Endothelial cell (in vitro differentiated cells): ENCODE measurements at places on chromosomes 5 and 9.

- peaks cover 10% of the 10 kb centered on the region for H3K4me1 ChIP-seq
- H3K27me3 ChIP-seq, result peaks cover 9% of the 10 kb centered on the region
- no peak overlapping the region for H3K4me3 ChIP-seq
- DNase-seq, result no peak
- H3K36me3 ChIP-seq, result no peaks in the 10 kb centered on the region
- H3K27ac ChIP-seq, result no peak overlapping the region
These were observed 7.5 kb downstream of the WWC1 start for GRCh38 chr5:168298949-168299348.

GRCh38 chr5:145803112-145804004 lies 31.8 kb downstream of the PRELID2 start:
- peaks cover 14% of the 10 kb centered on the region for H3K4me1 ChIP-seq
- H3K27ac ChIP-seq, result no peak overlapping the region
- H3K27me3 ChIP-seq, result no peaks in the 10 kb centered on the region

GRCh38 chr5:10563945-10564837 lies at the start of gene ANKRD33B:
ANKRD33B (plus strand) TSS chr5:10564070; CDS start chr5:10564468, 398 bp downstream.
- H3K4me3 ChIP-seq, result peak within 1 kb of the TSS; percentile 90
- peaks cover 17% of the 10 kb centered on the region for H3K27me3 ChIP-seq
- H3K36me3 ChIP-seq, result no peaks in the 10 kb centered on the region
- peak; percentile 64 for DNase-seq

DNA sequence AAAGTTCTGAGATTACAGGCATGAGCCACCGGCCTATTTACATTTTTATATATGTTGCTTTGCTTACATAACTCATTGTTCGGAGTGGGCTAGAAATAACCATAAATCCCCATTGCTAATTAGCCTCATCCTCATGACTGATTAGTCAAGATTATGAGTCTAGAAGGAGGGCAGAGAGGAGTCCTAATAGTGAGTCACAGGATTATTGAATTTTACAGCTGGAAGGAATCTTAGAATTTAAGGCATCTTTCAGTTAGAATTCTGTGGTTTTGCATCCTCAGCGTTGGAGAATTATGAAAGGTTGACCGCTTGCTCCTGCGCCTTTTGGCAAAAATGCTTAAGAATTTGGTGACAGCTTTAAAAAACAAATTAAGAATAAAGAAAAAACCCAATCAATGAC lies 2.6 kb upstream of the PBX3 start:
- peaks cover 3% of the 10 kb centered on the region for H3K4me1 ChIP-seq
- no peak for DNase-seq
- H3K4me3 ChIP-seq, result peak overlapping the region; percentile 19
- H3K27ac ChIP-seq, result peak overlapping the region; percentile 20

GRCh38 chr9:8382777-8383527 lies 583.4 kb upstream of the DMAC1 start:
- H3K27me3 ChIP-seq, result no peaks in the 10 kb centered on the region
- H3K4me1 ChIP-seq, result no peaks in the 10 kb centered on the region
- no peaks in the 10 kb centered on the region for H3K36me3 ChIP-seq
- no peak overlapping the region for H3K4me3 ChIP-seq
- no peak overlapping the region for H3K27ac ChIP-seq

DNA sequence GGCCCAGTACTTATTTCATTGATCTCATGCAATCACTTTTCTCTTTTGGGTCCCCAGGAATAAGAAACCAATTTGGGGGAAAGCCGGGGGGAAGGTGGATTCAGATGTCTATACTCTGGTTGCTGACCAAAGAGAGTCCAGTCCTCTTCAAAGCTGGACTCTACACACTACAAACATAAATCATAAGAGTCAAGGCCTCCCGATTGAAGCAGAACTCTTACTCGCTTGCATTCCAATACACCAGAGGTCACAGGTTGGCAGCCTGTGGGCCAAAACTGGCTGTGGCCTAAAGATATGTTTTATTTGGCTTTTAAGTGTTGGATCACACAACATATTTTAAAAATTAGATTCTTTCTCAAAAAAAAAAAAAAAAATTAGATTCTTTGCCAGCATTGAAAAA lies 311.4 kb upstream of the MSX2 start:
- H3K27me3 ChIP-seq, result no peaks in the 10 kb centered on the region
- H3K27ac ChIP-seq, result no peak overlapping the region

DNA sequence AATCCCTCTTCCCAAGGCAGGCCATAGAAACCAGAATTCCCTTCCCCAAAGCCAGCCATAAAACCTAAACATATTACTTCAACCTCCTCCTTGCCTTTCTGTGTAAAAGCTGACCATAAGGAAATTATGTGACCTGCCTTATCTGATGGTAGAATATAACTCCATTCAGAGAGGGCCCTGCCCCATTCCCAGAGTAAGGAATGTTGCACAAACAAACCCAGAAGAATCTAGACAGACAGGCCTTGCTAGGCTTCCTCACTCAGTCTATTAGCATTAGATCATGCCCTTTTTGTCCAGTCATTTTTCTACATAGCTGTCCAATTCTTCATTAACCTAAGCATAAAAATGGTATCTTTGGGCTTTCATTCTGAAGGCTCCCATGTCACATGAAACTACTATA lies 17.8 kb upstream of the IFNB1 start:
- DNase-seq, result no peak
- peaks cover 18% of the 10 kb centered on the region for H3K4me1 ChIP-seq
- no peaks in the 10 kb centered on the region for H3K36me3 ChIP-seq
- H3K4me3 ChIP-seq, result no peak overlapping the region
- H3K27me3 ChIP-seq, result no peaks in the 10 kb centered on the region

- peak overlapping the region; percentile 13 for H3K27ac ChIP-seq
- H3K27me3 ChIP-seq, result no peaks in the 10 kb centered on the region
- peaks cover 9% of the 10 kb centered on the region for H3K36me3 ChIP-seq
- no peak overlapping the region for H3K4me3 ChIP-seq
These were observed 69.0 kb downstream of the MTAP start for GRCh38 chr9:21871256-21871975.

- H3K27me3 ChIP-seq, result peaks cover 2% of the 10 kb centered on the region
- DNase-seq, result no peak
- no peak overlapping the region for H3K27ac ChIP-seq
- no peak overlapping the region for H3K4me3 ChIP-seq
- H3K36me3 ChIP-seq, result peaks cover 15% of the 10 kb centered on the region
These were observed 71.0 kb downstream of the SSBP2 start for GRCh38 chr5:81679885-81680284.

- H3K36me3 ChIP-seq, result no peaks in the 10 kb centered on the region
- H3K4me1 ChIP-seq, result peaks cover 12% of the 10 kb centered on the region
- no peak for DNase-seq
- no peak overlapping the region for H3K27ac ChIP-seq
- H3K27me3 ChIP-seq, result no peaks in the 10 kb centered on the region
- H3K4me3 ChIP-seq, result no peak overlapping the region
These were observed 39.5 kb downstream of the ADAMTS12 start for GRCh38 chr5:33852319-33852718.

DNA sequence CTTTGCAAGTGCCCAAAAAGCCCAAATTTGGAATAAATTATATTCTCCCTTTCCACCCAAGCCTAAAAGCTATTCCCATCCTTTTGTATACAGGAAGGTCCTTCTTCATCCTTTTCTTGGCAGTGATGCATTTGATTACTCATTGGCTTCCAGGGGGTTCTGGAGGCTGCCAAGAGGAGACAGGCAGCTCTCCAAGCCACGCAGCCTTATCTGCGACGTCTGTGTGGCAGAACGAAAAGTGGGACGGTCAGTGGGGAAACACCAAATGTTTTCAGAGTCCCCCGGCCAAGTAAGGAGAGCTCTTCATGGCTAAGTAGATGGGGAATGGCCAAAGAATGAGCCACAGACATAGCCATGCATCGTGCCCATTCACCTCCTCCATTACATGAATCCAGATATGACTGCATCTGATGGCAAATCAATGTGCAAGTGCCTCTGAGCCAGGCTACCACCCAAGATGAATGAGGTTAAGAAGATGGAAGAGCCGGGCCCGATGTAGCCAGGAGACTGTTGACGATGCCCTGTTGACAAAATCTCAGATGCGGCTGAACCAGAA lies 12.1 kb downstream of the ADAM19 start:
- peaks cover 54% of the 10 kb centered on the region for H3K36me3 ChIP-seq
- H3K4me1 ChIP-seq, result peaks cover 83% of the 10 kb centered on the region
- DNase-seq, result no peak
- peak overlapping the region; percentile 81 for H3K27ac ChIP-seq

GRCh38 chr5:43514471-43514815 lies 505 bp downstream of the C5orf34 start:
- peaks cover 8% of the 10 kb centered on the region for H3K27me3 ChIP-seq
- no peak for DNase-seq
- peaks cover 9% of the 10 kb centered on the region for H3K36me3 ChIP-seq
- peak overlapping the region; percentile 98 for H3K27ac ChIP-seq
- H3K4me1 ChIP-seq, result peaks cover 23% of the 10 kb centered on the region

DNA sequence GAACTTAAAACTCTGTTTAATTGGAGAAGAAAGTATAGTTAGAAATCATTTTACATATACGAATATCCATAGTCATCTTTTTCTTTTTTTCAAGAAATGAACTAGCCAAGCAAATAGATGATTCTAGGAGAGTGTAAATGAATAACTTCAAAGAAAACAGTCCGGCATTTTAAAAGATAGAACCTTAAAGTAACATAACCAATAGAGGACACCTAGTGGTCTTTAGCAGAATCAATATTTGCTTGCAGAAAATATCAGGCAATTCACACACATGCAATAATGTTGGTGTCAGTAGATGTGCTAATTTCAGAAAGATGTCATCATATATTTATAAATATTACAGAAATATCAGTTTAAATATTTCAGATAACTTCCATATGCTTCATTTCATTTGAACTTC lies 57.1 kb downstream of the HCN1 start:
- H3K4me3 ChIP-seq, result no peak overlapping the region
- H3K27me3 ChIP-seq, result no peaks in the 10 kb centered on the region
- H3K36me3 ChIP-seq, result no peaks in the 10 kb centered on the region

GRCh38 chr5:146205499-146206202 lies 2.2 kb downstream of the RBM27 start:
- H3K4me1 ChIP-seq, result no peaks in the 10 kb centered on the region
- no peak overlapping the region for H3K27ac ChIP-seq
- H3K27me3 ChIP-seq, result no peaks in the 10 kb centered on the region
- no peaks in the 10 kb centered on the region for H3K36me3 ChIP-seq

DNA sequence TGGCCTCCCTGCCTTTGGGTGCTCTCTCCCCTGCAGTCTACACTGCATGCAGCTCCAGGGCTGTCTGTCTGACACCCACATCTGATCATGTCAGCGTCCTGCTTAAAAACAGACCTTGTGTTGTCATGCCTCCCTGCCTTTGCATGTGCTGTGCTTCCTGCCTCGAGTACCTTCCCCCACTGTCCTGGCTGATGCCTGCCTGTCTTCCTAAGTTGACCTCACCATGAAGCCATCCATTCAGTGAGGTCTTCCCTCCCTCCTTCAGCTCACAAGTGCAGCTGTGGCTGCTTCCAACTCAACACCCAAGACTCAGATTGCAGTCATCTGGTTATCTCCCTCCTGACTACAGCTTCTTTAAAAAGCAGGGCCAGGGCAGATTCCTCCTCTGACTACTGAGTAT lies 5.5 kb downstream of the ANGPTL2 start:
- no peak for DNase-seq
- H3K4me3 ChIP-seq, result no peak overlapping the region
- H3K36me3 ChIP-seq, result no peaks in the 10 kb centered on the region
- H3K27me3 ChIP-seq, result peaks cover 4% of the 10 kb centered on the region
- no peak overlapping the region for H3K27ac ChIP-seq

DNA sequence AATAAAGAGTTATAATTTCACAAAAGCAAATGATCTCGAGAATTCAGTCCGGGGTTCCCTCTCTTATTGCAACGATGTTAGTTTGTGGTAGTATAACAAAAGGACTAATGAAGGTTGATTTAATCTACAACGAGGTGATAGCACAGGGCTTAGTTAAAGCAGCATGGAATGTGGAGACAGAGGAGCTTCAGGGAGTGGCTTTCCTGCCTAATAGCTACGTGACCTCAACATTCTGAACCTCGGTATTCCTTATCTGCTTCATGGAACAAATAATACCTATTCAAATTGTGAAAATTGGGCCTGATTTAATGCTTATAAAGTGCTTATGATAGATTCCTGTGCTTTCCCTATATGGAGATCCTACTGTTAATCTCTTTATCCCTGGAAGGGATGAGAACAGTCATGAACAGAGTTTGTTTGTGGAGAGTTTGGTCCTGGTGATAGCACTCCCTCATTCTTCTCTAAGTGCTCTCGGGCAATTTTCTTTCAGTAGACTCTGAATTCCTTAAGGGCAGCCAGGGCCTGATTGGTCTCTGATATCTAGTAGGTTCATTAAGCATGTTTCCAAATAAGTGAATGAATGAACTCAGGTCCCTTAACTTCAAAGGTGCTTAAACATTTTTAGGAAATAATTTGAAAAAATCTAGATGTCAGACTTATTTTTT lies 104.1 kb upstream of the TUT7 start:
- peaks cover 13% of the 10 kb centered on the region for H3K4me1 ChIP-seq
- no peak overlapping the region for H3K4me3 ChIP-seq
- H3K27me3 ChIP-seq, result no peaks in the 10 kb centered on the region
- H3K27ac ChIP-seq, result no peak overlapping the region

DNA sequence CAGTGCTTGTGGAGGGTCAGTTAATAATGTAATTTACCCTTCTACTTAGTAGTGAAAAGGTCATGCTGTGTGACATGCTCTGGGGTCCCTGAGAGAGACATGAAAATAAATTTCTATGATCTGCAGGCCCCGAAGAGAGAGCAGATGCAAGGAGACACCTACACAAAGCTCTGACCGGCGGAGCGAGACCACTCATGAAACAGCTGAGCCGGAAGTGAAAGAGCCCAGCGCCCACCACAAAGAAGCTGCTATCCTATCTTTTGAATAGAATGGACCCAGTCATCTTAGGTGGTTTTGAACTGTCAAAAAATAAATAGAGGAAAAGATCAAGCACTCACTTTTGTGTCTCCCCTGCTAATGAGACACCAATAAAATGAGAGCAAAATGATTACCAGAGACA lies 190.0 kb downstream of the MED10 start:
- no peak for DNase-seq
- H3K27me3 ChIP-seq, result peaks cover 4% of the 10 kb centered on the region
- no peak overlapping the region for H3K4me3 ChIP-seq
- no peaks in the 10 kb centered on the region for H3K4me1 ChIP-seq
- no peaks in the 10 kb centered on the region for H3K36me3 ChIP-seq
- H3K27ac ChIP-seq, result no peak overlapping the region

DNA sequence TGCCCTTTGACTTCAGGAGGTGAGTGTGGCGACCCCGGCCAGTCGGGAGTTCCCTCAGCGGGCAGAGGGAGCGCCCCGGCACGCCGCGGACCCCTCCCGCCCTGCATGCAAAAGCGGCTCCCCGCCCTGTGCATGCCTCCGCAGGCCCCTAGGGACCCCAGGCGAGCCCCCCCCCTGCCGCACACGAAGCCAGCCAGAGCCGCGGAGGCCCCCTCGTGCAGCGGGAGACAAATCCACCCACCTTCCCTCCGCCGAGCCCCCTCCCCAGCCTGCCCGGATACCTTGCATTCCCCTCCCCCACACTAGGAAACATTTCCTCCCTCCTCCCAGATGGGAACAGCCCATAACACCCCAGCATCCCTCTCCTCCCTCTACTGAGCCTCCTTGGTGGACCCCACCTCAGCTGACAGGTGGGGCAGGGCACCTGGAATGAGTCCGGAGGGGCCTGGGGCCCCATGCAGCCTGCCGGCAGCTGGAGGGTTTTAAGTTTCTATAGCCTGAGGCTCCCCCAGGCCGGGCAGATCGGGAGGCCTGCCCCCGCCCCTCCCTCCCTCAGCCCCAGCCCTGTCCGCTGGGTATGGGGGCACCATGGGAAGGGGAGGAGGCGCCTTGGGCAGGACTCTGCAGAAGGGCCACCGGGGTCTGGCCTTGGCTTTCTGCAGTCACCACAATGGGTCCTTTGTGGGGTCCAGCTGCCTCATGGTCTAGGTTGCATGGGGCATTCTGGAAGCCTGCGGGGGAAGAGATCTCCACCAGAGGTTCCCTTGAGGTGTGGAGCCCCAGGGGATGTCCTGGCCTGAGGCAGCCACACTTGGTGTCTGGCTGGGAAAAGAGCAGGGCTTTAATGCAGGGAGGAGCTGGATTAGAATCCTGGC lies 601 bp downstream of the ERGIC1 start:
- H3K27ac ChIP-seq, result no peak overlapping the region
- DNase-seq, result peak; percentile 15
- peak overlapping the region; percentile 88 for H3K4me3 ChIP-seq
- peaks cover 9% of the 10 kb centered on the region for H3K4me1 ChIP-seq
- H3K36me3 ChIP-seq, result peaks cover 6% of the 10 kb centered on the region
- H3K27me3 ChIP-seq, result peaks cover 4% of the 10 kb centered on the region
